ENCODE measurements at places on chromosomes 4 and X. TPM values are rescaled to one million over a fixed set of nuclear protein-coding genes. Genes with fewer than 3 reads are reported as not detected.
A peak's percentile ranks its signal among the peaks of the same experiment; 100 is the strongest.

ZCCHC18 gene
- total RNA-seq = 2.0 TPM

TEX13B gene
- not detected for total RNA-seq

- no peak for ATAC-seq
These were observed 191.1 kb downstream of the COX7B2 start for GRCh38 chr4:46717950-46718349.

GRCh38 chrX:145213504-145213903 is 33.8 kb upstream of the SPANXN1 start:
- ATAC-seq = no peak

DNA sequence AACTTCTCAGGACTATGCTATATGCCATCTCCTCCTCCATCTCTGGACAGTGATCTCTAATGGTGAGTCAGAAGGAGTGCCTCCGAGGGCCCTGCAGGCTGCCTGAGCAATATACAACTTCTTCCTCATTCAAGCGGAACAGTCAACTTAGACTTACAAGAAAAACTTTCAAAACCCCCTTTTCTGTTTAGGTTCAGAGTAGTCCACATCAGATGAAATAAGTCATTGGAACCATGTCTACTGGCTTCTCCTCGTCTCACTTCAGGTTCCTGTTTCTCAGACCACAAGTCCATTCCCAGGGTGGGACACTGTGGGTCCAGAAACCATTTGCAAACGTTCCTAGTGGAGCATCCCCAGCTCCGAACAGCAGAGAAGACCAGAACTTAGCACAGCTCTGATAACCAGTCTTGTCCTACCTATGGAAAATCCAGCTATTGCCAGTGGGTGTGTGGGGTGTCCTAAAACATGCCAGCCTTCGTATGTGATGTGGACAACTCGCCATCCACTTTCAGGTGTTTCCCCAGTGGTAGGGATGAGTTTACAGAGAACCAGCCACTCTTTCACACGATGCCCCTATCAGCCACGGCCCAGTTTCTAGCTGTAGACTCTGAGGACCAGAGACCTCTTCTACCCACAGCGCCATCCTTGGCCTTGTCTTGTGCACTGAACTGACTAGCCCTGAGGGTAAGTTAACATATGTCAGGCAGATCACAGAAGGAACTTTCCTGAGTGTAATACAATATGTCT is 32.7 kb upstream of the NKRF start:
- ATAC-seq = peak; percentile 49

DNA sequence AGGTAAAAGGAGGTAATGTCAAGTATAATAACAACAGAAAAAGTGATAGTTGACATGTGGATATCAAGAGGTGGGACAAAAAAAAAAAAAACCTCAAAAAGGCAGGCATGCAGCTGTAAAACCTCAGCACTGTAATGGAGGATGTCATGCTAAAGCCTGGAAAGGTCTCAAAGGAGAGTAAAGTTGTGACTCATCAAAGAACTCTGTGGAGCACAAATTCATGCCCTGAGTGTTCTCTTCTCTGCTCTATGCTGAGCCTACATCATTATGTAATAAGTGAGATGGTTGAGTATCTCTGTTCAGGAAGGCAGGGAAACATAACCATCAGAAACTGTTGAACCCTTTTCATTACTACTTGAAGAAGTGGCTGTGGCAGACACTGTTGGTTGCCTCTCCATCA is 597.8 kb downstream of the BCOR start:
- peak; percentile 63 for ATAC-seq

MMRN1 gene
- 0.17 TPM for total RNA-seq

RNF175 gene
- total RNA-seq = 0.37 TPM

DNA sequence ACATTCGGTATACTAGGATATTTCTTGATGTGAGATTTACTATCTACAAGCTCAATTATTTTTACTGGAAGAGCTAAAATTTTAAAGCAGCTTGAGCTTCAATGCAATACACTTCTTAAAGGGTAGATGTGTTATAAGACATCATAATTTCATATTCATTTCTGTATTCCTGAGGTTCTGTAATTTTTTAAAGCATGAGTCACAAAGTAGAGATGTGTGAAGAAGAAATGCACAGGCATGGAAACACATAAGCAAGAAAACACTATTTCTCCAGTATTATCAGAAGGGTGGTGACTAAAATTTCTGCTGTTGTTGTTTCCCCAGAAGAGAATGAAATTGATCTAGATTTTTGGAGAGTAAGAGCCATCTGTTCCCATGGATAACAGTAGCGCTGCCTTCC is 72.6 kb downstream of the INPP4B start:
- ATAC-seq = no peak

STAP1 gene
- total RNA-seq = 2.6 TPM

DNA sequence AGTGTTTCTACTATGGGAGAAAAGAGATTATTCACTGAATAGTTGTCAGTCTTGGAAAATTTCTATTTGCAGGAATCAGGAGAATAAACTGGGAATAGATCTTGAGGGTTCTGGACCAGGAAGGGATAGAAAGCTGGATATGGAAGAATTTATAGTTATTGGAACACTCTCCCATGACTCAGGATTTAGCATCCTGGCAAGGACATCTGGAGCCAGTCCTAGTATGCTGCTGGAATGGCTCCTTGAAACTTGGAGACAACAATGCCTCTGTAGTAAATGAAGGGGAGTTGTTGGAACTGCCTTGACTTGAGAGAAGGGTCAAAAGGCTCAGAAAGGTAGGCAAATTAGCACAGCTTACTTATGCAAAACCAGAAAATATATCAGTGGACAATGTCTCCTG is 23.5 kb upstream of the THOC2 start:
- ATAC-seq = no peak

DNA sequence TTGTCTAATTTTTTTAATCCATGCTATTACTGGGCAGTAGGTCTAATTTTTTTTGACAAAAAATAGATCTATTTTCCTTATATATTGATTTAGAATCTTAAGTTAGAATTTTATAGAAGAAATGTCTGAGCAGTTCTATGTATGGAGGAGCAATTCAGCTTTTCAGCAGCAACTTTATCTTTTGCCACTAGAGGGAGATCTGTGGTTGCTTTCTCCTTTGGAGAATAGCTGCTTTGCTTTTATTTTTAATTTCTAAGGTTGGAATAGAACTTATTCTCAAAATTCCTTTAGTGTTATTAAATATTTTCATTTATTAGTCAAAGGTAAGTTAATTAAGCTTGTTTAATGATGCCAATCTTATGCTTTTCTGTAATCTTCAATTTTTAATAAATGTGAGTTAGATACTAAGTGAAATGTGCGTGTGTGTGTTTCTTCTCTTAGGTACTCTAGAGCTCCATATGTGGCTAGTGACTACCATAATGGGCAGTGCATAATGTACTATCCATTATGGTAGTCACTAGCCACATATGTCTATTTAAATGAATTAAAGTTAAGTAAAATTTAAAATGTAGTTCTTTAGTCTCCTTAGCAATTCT is 29.3 kb downstream of the FAM199X start:
- peak; percentile 50 for ATAC-seq

DNA sequence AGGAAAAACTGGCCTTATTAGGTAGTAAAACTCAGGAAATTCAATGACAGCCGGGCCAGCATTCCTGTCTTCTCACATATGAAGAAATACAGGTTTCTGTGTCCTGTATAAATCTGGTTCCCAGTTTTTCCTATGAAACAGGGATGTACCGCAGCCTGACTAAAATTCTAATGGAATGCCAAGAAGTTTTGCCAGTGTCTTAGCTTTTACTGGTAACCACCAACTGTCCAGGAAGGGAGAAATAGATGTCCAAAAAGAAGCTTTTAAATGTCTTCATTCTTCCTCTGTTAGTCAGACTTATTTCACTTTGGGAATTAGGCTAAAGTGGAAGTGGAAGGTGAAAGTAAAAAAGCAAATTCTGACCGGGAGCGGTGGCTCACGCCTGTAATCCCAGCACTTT is 108.0 kb upstream of the TBL1X start:
- no peak for ATAC-seq

PDLIM3 gene
- not detected for total RNA-seq

DNA sequence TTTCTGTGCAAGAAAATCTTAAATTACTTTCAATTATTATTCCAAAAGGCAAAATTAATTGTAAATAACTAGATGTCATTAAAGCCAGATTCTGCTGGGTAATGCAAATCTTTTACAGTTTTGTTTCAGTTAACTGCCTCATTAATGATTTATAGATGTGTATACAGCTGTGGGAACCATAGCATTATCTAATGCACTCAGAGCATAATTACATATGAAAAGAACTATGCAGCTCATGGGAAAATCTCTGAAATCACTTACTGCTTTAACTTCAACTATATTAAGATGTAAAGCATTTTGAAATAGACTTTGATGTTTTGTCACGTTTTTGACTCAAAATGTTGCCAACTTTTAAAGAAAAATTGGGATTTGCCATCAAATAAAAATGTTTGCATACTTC is 630.3 kb upstream of the KLHL4 start:
- no peak for ATAC-seq

DNA sequence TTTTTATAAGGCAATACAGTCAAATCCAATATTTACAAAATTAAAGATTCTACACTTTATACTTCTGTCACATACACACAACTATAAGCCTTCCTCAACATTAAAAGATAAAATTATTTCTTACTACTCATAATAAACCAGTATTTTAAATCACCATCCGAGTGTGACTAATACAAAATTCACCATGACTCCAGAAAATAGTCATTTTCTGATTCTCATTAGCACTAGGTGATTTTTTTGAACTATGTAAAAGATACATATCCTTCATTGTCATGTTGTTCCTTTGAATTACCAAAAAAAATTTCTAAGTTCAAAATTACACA is 646 bp upstream of the SLC7A11 start:
- ATAC-seq = peak; percentile 55

- ATAC-seq = no peak
These were observed 66.0 kb upstream of the STOX2 start for GRCh38 chr4:183838987-183839712.

DNA sequence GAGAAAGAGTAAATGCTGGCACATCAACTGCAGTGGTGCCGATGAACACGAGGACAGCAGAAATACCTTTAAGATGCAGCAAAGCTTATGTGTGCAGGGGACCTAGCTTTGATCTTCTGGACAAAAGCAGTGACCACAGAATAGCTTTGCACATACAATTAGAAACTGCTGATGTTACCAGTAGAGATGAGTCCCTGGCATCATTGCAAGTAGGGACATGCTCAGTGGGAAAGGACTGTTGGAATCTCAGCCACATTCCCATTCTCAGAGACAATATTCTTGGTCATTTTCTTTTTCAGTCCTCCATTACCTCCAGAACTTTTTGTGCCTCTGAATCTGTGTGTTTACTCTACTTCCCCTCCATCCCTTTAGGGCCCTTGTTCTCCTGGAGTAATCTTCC is 16.9 kb upstream of the PDLIM3 start:
- no peak for ATAC-seq

GRCh38 chrX:34557733-34558132 is 99.4 kb downstream of the TMEM47 start:
- no peak for ATAC-seq

GRCh38 chrX:22424919-22425318 is 152.2 kb downstream of the CBLL2 start:
- no peak for ATAC-seq

GRCh38 chr4:81984746-81985145 is 389.0 kb downstream of the HNRNPD start:
- no peak for ATAC-seq

GRCh38 chr4:144531841-144532240 is 114.1 kb upstream of the HHIP start:
- ATAC-seq = no peak

DNA sequence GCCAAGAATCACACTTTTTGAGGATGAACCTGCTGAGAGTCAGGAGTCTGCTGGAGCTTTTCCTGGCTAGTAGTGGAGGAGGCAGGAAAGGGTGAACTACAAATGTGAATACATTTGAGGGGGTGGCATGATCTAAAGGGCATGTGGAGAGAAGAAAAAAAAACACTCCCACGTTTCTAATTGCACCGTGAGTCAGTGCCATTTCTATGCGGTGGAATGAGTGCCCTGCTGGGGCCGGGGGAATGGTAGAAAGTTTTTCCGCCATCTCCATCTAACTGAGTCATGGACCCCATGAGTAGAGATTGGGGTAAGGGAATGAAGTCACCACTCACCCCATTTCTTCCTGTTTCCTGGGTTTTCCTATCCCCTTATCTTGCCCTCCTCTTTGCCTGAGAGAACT is 19.8 kb downstream of the BEX3 start:
- ATAC-seq = peak; percentile 53

DNA sequence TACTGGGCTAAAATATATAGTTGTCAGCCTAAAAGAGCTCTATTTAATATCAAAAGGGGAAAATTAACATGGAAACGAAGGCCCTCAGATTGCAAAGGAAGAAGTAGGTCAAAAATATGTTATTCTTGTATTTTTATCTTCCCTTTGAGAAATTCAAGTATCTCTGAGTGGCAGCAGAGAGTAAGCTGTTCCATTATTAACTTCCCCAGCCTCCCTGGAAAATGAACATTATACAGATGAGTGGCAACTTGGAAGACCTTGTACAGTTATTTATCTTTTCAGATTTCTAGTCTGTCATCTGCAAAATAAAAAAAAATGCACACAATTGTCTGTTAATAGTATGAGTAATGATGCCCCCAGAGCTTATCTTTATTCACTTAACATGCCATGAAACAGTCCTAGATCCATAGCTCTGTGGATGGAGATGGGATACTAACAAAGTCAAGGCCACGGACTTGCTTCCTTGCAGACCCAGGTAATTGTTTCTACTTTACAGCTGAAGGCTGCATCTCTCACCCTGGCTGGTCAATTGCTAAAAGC is 93.0 kb downstream of the CORIN start:
- no peak for ATAC-seq

NLRP2B gene
- not detected for total RNA-seq

GRCh38 chr4:162510115-162510514 is 346.3 kb upstream of the FSTL5 start:
- no peak for ATAC-seq

PPP1R2C gene
- not detected for total RNA-seq

DNA sequence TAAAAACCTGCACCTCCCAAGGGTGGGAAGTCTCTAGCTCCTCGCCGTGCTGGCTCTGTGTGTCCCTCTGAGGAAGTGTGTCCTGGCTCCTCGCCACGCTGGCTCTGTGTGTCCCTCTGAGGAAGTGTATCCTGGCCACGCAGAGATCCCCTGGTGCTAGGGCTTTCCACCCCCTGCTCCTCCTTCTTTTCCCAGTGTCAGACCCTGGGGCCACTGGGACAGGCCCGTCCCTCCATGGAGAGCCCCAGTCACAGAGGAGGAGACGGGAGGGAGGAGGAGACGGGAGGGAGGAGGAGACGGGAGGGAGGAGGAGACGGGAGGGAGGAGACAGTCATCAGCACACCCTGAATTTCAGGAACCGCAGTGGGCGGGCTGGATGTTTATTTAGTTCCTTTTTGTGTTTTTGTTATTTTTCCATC is 53.8 kb upstream of the HGFAC start:
- no peak for ATAC-seq

BST1 gene
- 0.58 TPM for total RNA-seq

DNA sequence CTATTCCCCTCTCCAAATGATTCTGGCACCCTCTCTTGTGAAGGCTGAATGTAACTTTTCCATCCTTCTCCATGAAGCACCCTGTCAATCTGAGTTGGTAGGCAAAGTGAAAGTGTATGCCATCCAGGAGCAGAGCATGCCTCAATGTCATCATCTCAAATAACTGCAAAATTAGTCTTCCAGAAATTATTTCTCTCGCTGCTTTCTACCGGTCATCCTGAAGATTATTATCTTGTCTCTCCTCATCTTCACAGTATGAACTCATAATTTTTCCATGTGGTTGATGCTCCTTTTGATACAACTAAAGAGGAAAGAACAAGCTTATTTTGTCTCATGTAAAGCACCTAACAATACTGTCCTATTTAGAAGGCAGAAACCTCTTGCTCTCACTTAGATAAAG is 285.5 kb upstream of the PCDH7 start:
- ATAC-seq = no peak

All from activated T-helper 17 cell treated with anti-CD3 and anti-CD28 coated beads, Interleukin-2, amount 50 U/mL, for 72 hours (primary cell).